ENCODE measurements at places on chromosomes 1 and 21. TPM values are rescaled to one million over a fixed set of nuclear protein-coding genes. Genes with fewer than 3 reads are reported as not detected.
A peak's percentile ranks its signal among the peaks of the same experiment; 100 is the strongest.

SLC1A7 gene
- total RNA-seq, result 0.24 TPM

PLA2G2D gene
- total RNA-seq, result not detected

ASB17 gene
- total RNA-seq, result not detected

THEMIS2 gene
- 24.1 TPM for total RNA-seq

TMPRSS15 gene
- not detected for total RNA-seq

CYP4A11 gene
- 1.0 TPM for total RNA-seq

ADAMTS5 gene
- 64.1 TPM for total RNA-seq

GRHL3 gene
- not detected for total RNA-seq

FMO1 gene
- total RNA-seq, result 14.1 TPM

SPATA46 gene
- total RNA-seq, result not detected

LENEP gene
- not detected for total RNA-seq

FAM167B gene
- 1.2 TPM for total RNA-seq

HPDL gene
- total RNA-seq, result not detected

GRCh38 chr1:16464917-16465625 is 24.5 kb downstream of the NECAP2 start:
- DNase-seq, result no peak

GRCh38 chr1:153578936-153579335 is 13.3 kb upstream of the S100A2 start:
- no peak for DNase-seq

- no peak for DNase-seq
These were observed 3.2 kb downstream of the PLEKHO1 start for GRCh38 chr1:150152772-150153456.

GRCh38 chr1:8013399-8013798 is 12.7 kb downstream of the ERRFI1 start:
- no peak for DNase-seq

DNA sequence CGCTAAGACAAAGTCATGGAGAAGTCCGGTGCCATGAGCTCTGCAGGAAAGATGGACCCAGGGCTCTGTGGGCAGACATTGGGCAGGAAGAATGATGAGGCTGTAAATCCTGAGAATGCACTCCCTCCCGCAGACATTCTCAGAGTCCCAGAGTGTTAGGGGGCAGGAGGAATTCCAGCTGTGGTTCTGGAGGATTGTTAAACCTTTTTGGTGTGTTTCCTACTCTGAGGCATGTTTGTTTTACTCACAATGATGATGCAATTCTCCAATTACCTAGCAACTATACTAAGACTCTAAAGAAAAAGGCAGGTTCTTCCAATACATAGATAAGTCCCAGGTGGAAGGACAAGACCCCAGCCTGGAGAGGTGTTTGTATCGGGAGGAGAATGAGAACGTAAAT is 2.8 kb upstream of the CAPN9 start:
- DNase-seq, result no peak

DNA sequence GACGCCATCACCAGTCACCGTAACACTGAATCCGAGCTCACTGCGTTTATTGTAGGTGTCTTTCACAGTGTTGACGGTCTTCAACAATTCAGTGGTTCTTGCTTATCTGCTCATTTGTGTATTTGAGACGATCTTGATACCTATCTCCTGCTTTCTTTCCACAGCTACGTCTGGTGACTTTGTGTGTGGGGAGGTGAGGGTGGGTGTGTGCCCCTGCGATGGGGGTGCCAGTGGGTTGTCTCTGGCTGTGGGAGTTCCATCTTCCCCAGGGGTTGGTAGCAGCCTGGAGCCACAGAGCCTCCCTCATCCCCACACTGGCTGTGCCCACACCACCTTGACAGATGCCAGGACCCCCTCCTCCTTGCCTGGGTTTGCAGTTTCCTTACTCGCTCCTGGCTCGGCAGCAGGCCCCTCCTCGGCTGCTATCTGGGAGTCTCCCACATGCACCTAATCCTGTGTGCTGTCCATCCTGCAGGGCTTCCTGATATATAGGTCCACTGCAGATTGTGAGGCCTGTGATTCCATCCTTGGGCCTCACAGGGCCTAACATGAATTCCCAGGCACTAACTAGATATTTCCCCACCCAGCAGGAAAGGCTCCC is 6.3 kb upstream of the PARP1 start:
- no peak for DNase-seq

DNA sequence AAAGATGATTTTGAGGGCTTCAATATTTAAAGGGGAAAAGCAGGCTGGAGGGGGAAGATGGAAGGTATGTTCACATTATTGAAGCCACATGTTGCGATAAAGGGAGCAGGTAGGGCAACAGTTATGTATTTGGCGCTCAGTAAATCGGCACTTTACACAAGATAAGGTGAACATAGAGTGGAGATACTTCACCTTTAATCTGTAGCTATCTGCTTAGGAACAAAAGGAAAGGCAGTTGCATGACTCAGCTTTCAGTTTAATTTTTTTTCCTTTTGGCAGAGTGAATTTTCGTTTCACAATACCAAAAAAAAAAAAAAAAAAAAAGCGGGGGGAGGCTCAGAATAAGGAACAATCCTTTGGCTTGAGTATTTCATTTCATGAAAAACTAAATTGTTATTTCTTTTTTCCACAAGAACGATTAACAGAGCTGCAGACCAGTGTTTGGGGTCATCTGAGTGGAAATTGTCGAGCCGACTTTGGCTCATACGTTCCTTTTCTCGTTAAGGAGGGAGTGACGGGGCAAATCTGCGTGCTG is 1.1 kb upstream of the COQ8A start:
- DNase-seq, result no peak

DNA sequence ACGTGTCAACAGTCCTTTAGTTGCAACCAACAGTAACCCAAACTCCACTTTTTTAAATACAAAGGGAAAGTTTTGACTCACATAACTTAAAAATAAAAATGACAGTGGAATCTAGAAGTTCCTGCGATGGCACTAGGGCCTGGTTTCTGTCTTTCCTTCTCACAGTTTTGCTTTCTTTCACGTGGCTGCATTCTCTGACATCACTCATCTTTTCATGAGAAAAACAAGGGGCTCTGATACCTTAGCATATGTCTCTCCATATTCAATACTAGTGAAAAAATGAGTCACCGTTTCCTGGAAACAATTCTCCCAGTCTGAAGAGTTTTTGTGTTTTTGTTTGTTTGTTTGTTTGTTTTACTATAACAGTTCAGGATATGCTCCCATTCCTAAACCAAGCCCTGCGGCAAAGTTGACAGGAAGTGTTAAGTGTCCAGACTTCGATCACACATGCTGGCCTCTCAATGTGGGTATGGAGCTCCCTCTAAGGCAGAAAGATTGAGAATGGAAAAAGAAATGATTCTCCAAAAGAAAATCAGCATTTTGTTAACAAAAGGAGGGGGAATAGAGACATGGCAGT is 483.3 kb downstream of the TTLL7 start:
- no peak for DNase-seq

DNA sequence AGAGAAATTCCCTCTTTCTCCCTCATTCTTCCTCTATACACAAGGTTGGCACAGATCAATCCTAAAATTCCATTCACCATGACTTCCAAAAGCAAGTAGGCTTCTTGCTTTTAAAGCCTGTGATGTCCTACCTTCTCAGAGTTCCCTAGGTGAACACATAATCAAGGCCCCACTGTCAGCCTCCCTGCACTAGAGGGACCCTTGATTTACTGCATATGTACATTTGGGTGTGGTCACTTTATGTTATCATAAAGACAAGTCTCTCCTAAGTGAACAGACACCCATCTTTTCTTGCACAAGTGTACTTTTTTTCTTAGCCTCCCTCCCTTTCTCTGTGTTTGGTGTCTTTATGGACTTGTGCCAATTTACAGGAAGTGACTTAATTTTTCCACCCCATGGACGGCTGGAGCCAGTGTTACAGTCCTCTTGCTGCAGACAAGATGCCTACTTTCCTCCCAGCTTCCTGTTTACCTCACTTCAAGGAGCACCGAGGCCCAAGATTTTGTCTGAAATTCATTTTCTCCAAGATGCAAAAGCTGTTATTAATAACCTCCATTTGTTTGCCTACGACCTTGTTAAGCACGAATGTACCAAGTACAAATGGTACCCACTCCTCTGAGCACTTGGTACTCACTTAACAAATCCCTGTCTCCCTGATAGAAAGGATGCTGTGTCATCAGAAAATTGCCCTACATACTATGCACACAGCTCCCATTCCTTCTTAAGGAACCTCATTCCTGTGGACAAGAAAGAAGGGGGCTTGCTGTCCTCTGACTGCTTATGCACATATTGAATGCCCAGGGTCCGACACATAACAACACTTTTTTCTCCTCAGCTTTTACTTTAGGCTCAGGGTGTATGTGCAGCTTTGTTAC is 82.8 kb upstream of the SLC44A3 start:
- no peak for DNase-seq

DNA sequence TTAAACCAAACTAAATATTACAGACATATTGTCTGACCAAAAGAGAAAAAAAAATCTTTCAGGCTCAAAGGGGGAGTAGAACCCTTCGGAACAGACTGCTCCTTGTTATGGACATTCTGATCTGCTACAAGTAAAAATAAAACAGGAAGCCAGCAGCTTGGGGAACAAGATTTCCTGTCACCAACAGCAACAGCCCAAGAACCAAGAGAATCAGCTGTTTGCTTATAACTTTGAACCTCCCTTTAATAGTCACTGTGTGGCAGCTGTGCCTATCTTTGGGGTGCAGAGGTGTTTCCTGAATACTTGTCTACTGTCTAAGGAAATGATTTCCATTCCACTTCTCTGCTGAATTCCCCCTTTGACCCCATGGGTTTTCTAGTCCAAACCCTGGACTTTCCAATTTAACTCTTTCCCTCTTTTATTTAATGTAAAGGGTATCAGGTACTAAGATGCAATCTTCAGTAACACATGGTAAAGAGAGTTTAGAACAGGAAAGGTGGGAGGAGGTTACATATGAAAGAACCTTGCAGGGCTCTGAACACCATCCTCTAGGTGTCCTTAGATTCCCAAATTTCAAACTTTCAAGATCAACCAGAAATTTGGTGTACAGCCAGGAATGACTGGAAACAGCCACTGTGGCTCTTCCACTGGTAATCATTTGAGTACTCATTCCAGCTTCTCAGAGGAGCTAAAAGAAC is 38.6 kb downstream of the GPR3 start:
- no peak for DNase-seq

DNA sequence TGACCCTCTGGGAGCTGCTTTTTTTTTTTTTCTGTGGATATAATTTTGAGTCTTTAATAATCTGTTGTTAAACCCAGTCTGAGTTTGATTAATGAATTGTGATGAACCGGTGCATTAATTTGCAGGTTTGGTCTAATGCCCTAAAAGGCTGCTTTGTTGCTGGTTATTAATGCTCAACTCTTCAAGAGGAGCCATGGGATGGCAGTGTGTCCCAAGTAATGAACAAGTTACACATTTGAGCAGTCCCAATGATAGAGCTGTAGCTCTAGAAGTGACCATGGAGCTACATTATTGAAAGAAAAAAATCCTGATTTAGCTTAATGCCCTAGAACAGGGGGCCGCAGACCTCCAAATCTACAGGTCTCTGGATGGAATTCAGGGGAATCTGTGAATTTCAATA is 53.1 kb downstream of the RWDD3 start:
- DNase-seq, result no peak

DNA sequence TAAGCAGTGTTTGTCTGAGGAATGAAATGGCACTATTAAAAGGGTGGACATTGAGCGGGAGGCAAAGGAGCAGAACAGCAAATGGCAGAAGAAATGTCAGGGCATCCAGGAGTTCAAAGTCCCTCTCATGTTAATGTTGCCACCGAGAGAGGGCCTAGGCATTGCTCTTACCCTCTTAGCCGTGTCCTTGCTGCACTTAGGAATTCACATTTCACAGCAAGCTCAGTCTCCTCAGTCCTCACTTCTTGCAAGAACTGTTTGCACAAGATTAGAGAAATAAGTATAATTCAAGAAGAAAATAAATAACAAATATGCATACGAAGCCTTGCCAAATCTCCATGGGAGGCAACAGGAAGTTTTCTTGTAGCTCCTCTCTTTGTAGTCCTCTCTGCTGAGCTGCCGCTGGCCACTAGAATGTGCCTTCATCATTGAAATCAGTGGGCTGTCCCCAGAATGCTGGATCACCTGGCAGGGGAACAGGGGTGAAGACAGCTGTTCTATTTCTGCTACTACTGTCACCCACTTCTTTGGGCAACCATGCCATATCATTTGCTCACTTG is 205.8 kb downstream of the ZNF326 start:
- DNase-seq, result no peak

DNA sequence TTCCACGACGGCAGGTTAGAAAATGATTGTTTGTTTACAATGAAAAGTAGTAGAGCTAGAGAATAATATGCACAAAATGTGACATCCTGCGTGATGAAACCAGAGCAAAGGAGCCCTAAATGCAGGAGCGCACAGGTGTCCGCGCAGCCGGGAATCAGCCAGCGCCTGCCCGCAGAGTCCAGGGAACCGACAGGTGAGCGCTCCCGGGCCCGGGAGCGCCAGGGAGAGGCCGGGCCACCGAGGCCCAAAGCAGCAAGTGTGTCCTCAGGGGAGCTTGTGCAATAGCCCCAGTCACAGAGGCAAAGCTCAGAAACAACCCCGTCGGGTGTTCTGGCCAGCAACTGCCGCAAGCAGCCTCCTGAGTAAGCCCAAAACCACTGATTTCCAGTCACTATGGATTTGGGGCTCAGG is 789 bp upstream of the GALE start:
- DNase-seq, result no peak

DNA sequence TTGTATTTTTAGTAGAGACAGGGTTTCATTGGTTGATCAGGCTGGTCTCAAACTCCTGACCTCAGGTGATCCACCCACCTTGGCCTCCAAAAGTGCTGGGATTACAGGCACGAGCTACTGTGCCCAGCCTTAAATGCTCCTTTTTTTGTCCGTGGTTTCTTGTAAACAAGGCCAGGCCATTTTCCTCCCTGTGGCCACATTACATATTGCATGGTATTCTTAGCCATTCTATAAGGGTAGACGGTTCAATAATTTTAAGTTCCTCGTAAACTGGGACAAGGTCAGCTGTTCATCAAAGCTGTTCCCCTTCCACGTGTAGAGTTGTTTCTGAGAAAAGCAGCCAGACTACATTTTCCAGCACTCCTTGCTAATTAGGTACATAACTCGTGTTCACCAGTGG is 10.3 kb upstream of the LUZP1 start:
- no peak for DNase-seq

- DNase-seq, result peak; percentile 16
These were observed 92.8 kb upstream of the CHRM3 start for GRCh38 chr1:239293350-239294110.

DNA sequence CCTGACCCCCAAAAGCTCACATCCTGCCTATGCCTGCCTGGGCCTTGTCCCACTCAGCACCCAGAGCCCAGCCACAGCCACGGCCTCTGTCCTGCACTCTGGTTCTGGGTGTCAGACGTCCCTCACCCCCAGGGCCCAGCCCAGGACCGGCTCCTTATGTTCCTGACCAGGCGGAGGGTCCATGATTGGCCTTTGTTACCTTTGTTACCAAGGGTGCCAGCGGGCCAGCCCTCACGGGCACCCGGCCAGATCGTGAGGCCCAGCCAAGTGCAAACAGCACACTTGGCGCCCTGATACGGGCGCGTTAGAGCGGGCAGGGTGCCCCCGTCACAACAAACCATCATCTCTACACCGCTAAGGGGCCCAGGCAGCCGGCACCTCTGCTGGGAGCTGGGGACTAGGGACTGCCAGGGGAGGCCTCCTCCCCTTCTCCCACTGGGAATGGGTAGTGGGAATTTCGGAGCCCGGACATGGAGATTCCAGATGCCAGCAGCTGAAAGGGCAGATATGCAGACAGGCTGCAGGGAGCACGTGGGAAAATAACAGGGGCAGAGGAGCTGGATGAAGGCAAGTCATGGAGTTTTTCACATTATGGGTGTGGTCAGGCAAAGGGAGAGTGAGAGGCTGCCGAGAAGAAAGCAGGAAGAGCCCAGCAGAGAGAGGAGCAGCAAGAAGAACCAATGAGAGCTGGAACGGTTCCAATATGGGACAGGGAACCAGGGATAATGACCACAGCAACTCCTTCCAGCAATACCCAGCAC is 22.1 kb downstream of the HSPG2 start:
- DNase-seq, result no peak

GRCh38 chr1:151934048-151934493 is 24.8 kb upstream of the THEM4 start:
- DNase-seq, result peak; percentile 39

All from uterus (tissue), 4 donors.